ENCODE measurements at places on chromosomes 13 and 19.
A peak's percentile ranks its signal among the peaks of the same experiment; 100 is the strongest.

DNA sequence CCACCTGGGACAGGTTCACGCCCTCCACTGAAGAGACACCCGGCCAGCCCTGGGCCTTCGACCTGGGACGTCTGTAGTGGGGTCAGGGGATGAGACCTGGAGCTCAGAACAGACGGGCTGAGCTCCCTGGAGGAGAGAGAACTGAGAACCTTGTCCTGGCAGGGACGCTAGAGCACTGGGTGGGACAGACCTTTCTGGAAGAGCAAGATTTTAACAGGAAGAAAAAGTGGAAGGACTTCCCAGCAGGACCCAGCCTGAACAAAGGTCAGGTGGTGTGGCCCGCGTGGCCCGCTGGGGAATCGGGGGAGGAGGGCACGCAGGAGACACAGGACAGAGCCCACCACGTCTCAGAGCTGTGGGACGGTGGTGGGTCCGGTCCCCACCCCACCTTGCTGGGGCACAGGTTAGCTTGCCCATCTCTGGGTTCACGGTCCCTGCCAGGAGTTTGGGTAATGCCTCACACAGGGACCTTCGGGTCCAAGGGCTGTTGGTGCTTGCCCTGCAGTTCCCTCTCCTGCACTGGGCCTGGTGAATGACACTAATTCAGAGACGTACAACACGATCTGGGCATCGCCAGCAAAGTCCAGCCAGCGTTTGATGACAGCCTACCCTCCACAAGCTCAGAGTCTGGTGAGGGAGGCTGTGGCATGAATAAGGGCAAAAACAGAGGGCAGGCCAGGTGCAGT lies 1.2 kb upstream of the EFNA2 start:
- DNase-seq = no peak

- DNase-seq = no peak
These were observed 226.8 kb downstream of the RAP2A start for GRCh38 chr13:97660594-97661260.

DNA sequence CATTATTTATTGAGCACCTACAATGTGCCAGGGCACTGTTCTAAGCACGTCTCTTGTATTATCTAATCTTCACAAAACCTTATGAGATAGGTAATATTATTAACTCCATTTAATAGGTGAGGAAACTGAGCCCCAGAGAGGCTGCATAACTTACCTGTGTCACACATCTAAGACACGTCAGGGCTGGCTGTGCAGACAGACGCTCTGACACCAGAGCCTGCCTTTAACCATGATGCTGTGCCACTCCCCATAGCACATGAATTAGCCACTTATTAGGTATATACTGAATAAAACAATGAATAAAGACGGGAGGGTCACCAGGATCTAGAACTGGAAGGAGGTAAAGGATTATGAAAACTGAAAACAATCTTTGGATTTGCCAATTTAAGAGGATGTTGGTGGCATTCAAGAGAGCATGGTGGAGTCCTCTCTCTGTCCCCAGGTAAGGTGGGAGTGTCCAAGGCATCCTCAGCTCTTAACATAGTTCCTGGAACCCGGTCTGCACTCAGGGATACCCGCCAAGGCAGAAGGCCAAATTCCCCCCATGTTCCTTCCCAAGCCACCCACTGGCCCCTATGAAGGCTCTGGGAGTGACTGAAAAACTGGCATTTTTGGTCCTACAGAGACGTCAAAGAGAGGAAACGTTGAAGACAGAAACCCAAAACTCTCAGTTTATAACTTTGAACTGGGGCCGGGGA lies 479.7 kb downstream of the FOXO1 start:
- DNase-seq = no peak

DNA sequence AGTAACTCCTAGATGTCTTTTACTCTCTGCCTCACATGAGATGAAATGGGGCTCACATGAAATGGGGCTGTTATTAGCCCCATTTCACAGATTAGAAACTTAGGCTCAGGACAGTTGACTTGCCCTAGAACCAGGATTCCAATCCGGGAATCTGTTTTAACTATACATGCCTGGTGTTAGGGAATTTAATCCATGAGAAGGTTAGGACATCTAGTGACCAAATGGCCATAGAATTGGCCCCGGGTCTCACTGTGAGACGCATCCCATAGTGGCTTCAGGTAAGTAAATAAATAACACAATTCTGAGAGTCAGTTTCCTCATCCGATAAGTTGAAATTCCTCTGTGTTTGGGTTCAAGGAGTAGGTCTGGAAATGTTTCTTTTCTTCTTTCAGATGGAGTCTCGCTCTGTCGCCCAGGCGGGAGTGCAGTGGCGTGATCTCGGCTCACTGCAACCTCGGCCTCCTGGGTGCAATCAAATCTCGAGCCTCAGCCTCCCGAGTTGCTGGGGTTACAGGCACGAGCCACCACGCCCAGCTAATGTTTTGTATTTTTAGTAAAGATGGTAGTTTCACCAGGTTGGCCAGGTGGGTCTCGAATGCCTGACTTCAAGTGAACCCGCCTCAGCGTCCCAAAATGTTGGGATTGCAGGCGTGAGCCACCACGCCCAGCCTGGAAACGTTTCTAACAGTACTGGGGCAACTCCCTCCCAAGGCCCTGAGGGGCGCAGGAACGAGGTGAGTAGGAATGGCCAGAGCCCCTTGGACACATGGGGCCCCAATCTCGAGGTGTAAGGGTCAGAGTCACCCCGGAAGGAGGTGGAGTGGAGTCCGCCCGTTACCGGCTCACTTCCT lies 1.2 kb upstream of the ZNF574 start:
- DNase-seq = peak; percentile 87

- DNase-seq = no peak
These were observed 9.1 kb upstream of the CERS1 start for GRCh38 chr19:18905058-18905456.

DNA sequence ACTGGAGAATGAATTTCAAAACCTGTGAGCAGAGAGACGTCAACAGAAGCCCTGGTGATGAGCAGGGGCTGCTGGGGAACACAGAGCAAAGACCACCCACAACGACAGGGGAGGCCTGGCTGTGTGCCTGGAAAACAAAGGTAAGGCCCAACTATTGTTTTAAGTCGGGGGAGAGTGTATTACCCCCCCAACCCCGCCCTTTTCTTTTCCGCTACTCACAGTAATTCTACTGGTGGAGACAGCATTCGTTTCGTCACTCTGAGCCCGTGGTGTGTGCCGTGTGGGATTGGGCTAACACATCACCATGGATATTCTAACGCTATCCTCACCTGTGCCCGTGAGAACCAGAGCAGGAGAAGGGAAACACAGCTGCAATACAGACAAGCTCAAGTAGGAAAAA lies 18.6 kb upstream of the ADPRHL1 start:
- no peak for DNase-seq

GRCh38 chr19:46349311-46349993 lies 2.6 kb downstream of the PPP5C start:
- no peak for DNase-seq
